ENCODE measurements at places on chromosomes 5 and 9.

- no peak for DNase-seq
These were observed 76.3 kb downstream of the SCAI start for GRCh38 chr9:125066839-125067619.

- DNase-seq = no peak
These were observed 27.1 kb downstream of the COX7C start for GRCh38 chr5:86644843-86645242.

- no peak for DNase-seq
These were observed 38.8 kb upstream of the SHB start for GRCh38 chr9:38107811-38108304.

DNA sequence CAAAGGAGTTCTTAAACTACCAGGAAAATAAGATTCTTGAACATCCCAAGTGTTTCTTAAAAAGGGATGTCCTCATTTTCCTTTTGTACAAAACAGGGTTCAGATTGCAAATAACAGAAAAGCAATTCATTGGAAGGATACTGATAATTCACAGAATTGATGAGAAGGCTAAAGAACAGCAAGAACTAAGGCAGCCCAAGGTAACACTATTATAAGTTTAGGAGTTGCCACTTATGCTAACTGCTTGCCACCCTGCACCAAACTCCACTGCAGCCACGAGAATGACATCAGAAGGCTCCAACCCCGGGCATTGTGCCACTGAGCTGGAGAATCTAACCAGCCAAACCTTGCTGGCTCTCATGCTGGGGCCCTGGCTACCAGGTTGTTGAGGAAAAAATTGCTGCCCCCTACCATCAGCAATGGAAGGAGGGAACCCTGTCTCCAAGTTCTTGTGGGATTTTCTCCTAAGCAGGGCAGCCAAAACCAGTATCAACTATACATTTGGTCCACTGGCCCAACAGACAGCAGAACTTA lies 123.4 kb downstream of the ARL15 start:
- no peak for DNase-seq

- no peak for DNase-seq
These were observed 364 bp downstream of the RPS6 start for GRCh38 chr9:19379697-19380046.

All from stimulated activated CD4-positive, alpha-beta T cell treated with anti-CD3 and anti-CD28 coated beads, Interleukin-1b, Interleukin-23, amount 100 ng/mL, for 24 hours (primary cell).